ENCODE measurements at places on chromosomes 1 and 21.

DNA sequence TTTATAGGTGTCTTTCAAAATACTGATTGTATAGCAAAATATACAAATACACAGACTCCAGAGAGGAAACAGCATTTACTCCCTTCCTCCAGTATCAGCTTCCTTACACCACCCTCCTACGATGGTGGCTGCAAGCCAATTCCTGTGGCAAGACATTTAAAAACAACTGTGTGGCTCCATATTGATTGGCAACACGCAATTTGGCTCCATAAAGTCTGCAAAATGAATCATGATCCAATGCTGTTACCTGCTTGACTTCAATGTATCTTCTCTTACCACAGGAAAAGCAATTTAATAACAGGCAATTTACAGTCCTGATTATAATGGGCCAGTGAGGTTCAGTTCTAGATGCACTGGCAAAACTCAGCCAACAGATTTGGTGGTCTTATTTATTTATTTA, 19.7 kb upstream of the ATP6V1G3 start:
- no peak for DNase-seq

- DNase-seq = no peak
Measured at GRCh38 chr21:46284733-46285132, 678 bp downstream of the MCM3AP start.

DNA sequence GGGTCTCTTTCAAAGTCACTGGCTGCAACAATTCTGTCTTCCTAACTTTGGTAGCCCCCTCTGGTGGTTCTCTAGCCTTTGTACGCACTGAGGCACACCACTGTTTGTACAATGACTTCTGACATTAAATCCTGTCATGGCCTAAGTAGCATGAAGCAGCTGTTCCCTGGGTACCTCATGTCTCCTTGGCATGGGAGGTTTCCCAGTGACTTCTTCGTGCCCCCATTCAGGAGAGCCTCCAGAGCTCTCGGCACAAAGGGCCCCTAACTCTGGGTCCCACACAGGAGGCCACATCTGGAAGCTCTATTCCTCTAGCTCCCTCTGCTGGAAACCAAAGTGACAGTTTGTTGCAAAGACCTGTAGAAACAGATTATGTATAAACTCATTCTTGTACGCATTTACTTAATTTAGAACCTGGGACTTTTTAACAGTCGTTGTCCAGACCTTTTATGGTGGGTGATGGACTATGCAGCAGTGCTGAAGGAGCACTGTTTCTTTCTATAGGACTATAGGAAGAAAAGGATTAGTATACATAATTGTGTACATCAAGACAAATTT, 13.4 kb downstream of the SWT1 start:
- peak; percentile 83 for DNase-seq

DNA sequence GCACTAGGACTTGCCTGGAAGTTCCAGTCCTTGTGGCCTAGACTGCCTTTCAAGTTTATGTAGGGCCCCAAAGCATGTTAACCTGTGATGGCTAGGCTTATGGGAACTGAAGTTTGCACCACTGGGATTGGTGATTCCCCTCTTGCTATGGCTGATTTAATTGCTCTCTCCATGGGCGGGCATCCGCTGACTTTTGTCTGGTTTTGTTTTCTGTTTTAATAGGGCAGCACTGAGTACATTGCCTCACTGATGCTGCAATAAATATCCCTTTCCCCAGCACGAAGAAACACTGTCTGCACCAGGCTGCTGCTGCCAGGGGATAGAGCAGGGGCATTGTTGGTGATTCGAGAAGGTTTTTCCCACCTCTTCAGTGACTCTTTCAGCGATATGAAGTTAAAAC, 73.3 kb upstream of the PDE4B start:
- DNase-seq = no peak

DNA sequence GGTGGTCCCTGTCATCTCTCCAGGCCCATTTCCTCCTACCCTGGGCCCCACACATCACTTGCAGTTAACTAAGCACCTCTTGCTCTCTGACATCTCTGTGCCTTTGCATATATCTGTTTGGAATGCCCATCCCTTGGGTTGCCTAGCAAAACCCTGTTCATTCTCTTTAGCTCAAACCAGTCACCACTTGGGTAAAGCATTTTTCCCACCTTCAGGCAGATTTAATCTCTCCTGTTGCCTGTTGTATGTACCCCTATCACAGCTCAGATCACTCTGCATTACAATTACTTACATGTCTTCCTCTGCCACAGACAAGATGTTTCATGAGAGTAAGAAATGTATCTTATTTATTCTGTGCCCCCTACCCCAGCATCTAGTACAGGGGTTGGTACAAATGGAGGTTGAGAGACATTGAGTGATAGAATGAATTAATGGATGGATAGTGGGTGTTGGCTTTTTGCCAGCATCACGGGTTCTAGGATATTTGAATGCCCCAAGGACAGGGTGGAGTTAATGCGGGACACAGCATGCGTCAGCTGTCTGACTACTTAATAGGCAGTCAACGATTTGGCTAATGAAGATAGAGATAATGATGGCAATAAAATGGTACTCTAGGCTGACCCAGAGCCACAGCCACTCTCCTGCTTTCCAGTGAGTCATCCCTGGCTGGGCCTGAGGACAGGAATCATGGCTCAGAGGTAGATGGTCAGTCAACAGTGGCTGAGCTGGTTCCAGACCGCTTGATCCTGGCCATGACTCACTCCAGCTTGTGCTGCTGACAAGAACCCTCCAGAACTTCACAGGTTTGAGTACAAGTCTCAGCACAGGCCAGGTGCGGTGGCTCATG, 6.5 kb downstream of the NR0B2 start:
- no peak for DNase-seq
